Immature natural killer cell (primary cell): ENCODE measurements at places on chromosomes 1 and 21.
A peak's percentile ranks its signal among the peaks of the same experiment; 100 is the strongest.

DNA sequence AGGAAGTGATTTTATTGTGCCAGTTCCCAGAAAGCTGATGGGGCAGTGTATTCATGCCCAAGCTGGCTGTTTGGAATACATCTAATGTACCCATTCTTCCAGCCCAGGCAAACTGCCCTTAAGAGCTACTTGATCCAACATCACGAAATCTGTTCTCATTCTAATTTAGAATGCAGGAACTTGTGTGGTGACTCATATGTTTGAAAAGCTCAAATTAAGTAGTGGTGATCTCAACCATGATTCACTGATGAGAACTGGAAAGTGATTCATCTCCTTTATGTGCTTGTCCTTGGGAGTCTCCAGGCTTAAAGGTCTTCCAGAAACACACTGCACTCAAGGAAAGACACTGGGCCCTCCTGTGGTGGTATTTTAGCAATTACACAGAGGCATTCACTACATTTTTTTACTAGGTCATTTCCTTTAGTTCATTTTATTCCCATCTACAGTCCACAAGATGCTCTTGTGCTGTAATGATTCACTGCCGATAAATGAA, 65.4 kb downstream of the RPE65 start:
- no peak for DNase-seq

DNA sequence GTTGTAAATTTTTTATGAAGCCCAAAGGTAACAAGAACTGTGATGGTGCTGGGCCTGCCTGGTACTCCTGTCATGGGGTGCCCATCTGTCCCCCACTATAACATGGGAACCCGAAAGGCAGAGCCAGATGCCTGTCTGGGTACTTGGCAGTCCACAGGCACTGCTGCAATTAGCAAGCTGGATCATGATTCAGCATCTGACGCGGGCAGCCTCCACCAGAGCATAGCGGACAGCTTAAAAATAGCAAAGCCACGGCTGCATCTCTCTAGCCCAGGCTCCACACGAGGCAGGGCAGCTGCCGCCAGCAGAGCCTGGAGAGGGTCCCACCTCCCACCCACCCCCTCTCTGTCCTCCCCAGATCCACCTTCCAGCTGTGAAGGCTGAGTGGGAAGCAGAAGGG, 22.9 kb downstream of the SUSD4 start:
- no peak for DNase-seq

- no peak for DNase-seq
Observed at GRCh38 chr1:167345386-167345733, 124.7 kb downstream of the POU2F1 start.

GRCh38 chr1:206911064-206911663, 10.6 kb downstream of the FCMR start:
- DNase-seq = peak; percentile 51

DNA sequence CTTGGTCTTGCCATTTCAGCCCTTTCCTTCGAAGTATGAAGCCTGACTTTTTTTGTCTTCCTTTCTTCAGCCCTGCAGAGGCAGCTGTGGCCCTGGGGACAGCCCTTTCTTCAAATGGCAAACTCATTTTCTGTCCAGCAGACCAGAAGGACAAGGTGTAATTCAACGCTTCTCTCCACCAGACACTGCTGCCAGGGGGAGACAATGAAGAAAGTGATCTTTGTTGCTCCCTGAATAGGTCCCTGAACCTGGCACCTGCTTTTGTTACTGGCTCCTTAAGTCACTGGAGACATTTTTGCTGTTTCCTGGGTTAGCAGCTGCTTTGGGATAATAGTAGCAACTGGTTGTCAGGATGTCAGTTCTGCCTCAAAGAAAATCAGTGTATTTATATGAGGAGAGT, 50.8 kb upstream of the MACF1 start:
- no peak for DNase-seq

- DNase-seq = peak; percentile 16
Observed at GRCh38 chr1:156920233-156921052, at the start of gene LRRC71. LRRC71 (plus strand) TSS chr1:156920632; CDS start chr1:156920804, 172 bp downstream.

GRCh38 chr1:72281144-72281543, 1.2 kb downstream of the NEGR1 start:
- no peak for DNase-seq

DNA sequence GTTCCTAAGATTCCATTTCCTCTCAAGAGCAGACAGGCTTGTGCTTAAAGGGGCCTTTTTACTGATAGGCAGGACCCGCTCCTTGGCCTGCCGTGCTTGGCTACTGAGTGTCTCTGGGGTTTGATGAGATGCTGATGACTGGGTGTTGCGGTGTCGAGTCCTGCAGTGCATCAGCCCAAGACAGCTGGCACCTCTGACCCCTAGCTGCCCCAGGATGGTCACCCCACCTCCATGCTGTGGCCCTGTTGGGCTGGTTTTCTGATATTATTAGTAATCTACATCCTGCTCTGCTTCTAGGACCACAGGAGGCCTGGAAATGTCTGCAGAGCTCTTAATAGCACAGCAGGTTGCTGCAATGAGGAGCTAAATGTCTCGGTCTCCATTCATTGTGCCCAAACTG, 28.7 kb downstream of the LRRC71 start:
- no peak for DNase-seq

- DNase-seq = no peak
Observed at GRCh38 chr1:157852476-157852875, 10.9 kb upstream of the CD5L start.

GRCh38 chr1:53409233-53409632, 50.0 kb upstream of the DMRTB1 start:
- DNase-seq = no peak
